ENCODE measurements at places on chromosomes 5 and 9.

GRCh38 chr5:159163701-159164046 lies 45.7 kb downstream of the RNF145 start:
- no peak for DNase-seq

DNA sequence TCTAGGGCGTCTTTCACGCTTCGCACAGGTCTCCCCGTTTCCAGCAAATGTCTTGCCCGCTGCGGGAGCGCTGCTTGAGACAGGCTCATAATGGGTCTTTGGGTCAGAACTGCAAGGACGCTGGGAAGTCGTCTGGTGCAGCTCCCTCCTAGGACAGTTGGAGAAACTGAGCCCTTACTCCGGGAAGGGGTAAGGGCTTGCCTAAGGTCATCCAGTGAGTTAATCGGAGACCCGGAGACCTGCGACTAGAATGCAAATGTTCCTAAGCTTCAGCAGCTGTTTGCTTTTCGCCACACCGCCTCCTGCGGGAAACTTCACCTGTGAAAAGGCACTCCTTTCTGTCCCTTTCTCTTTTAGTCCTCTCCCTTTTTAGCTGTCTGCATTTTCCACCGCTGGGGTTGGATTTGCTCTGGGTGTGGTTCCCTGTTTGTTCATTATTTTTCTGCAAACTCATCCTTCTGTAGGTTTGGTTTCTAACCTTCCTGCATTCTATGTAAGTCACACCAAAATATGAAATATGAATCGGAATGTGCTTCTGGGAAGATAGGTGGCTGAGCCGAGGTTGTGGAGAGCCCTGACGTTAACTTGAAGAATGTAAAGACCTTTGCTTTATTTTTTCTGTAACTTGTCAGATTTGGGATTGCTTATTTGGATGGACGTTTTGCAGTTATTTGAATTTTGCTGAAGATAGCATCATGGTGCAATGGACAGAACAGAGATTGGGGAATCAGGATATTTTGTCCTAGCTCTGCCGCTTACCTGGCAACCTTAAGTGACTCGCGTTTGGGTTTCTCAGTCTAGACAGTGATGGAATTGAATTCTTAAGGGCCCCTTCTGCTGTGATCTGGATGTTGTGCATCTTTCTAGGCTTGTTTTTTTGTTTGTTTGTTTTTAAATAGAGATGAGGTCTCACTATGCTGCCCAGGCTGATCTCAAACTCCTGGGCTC lies 909 bp downstream of the SLC36A1 start:
- peak; percentile 6 for DNase-seq

- DNase-seq = no peak
Measured at GRCh38 chr5:42531611-42532010, 108.4 kb downstream of the GHR start.

- DNase-seq = no peak
Measured at GRCh38 chr9:116087246-116087645, 66.3 kb upstream of the PAPPA start.

GRCh38 chr9:133063500-133064231 lies 1.9 kb downstream of the CEL start:
- DNase-seq = no peak

DNA sequence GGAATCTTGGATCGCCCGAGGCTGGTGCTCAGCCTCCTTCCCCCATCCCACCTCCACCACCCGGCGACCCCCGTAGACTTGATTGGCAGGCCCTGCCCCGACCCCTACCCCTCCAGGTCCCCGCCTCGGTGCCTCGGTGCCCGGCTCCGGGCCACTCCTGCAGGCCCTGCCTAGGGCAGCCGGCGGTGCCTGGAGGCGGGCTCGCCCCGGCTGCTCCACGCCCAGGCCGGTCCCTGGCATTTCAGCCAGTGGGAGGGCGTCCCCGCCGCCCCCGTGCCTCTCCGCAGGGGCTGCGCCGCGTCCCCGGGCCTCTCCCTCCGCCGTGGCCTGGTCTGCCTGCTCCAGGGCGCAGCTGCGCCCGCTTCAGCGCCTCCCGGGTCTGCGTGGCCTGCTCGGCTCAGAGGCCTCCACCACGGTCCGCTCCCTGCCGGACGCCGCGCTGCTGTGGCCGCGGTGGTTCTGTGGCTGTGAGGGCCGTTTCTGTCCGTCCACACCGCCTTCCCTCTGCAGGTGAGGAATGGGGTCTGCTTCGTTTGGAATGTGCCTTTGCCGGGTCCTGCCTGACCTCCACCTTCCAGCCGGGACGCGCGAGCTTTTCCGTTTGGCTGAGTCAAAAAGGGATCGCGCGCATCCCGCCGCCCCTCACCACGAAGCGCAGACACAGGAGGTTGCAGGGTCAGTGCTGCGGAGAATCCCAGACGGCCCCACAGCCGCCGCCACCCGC lies 48.3 kb upstream of the IRX4 start:
- no peak for DNase-seq

GRCh38 chr5:159943326-159943725 lies 27.0 kb downstream of the ADRA1B start:
- DNase-seq = no peak

Measured in NK-92 treated with Interleukin-12 subunit alpha and Interleukin-12 subunit beta, amount 100 ng/mL, for 24 hours (cell line).